ENCODE measurements at places on chromosomes 4 and X. TPM values are rescaled to one million over a fixed set of nuclear protein-coding genes. Genes with fewer than 3 reads are reported as not detected.

ADGRA3 gene
- 20.7 TPM for total RNA-seq

RS1 gene
- not detected for total RNA-seq

GAGE12F gene
- total RNA-seq, result not detected

CTAG1B gene
- total RNA-seq, result not detected

CCKAR gene
- not detected for total RNA-seq

PAQR3 gene
- 7.2 TPM for total RNA-seq

MAGEB10 gene
- not detected for total RNA-seq

STOX2 gene
- total RNA-seq, result 6.2 TPM

UBA6 gene
- total RNA-seq, result 41.3 TPM

PAGE5 gene
- not detected for total RNA-seq

SPATA18 gene
- total RNA-seq, result 7.2 TPM

CORIN gene
- total RNA-seq, result 0.61 TPM

GRCh38 chrX:129934461-129934860, 28.5 kb downstream of the UTP14A start:
- no peak for DNase-seq

DNA sequence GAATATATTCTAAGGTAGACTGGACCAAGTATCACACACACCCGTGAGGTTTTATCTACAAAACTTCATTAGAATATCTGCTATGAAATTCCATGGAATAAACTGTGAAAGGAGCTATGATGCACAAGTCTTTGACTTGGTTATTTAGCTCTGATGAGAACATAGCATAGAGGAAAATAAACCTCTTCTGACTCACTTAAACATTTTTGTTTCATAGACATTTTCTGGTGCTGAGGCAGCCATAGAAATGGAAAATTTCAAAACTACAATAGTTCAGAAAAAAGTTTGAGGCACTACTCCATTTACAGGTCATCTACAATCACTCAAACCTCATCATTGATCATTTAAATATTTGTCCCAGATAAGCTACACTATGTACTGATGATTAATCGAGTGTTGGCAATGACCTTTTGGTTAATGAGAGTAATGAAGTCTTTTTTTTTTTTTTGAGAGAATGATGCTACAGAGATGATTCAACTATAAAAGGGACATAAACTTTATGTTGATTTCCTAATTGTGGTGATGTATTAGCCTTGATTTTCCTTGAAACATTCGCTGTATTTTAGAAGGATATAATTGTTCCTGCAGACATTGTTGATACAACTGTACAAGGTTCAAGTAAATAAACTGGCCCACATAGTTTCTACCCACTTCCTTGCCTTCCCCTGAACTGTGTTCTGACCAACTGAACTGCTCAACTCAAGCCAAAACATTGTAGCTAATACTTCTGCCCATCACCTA, 77.5 kb downstream of the AREG start:
- no peak for DNase-seq

- DNase-seq, result no peak
Observed at GRCh38 chr4:70606459-70606858, 14.4 kb downstream of the AMBN start.

- no peak for DNase-seq
Observed at GRCh38 chr4:80459918-80460473, 124.5 kb downstream of the CFAP299 start.

DNA sequence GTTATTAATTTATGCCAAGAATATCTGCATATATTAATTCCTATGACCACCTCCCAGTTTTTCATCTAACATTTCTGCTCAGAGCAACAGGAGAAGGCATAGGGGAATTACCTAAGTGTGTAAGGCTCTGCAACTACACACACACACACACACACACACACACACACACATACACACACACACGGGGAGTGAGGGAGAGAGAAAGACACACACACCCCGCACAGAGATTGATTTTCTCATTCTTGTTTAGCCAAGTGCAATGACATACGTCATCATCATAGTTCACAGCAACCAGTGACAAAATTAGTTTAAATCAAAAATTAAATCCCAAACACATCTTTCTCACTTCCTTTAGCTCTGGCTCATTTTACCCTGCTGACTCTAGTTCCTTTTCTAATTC, 203.1 kb downstream of the RBMX2 start:
- no peak for DNase-seq

DNA sequence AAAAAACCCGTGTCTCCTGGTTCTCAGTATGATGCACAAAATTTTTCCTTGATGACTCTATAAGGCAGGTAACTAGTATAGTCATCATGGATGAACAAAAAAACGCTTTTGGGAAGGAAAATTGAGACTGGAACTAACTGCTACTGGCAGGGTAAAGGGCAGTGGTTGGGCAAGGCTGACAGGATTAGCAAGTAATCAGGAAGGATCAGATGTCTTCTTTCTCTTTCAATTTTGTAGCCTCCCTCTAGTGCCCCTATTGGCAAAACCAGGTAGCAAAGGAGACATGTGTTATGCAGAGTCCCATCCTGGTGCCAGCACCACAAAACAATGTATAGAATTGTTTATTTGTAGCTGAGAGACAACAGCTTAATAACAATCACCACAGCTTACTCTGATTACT, 12.8 kb upstream of the SLITRK4 start:
- DNase-seq, result no peak

DNA sequence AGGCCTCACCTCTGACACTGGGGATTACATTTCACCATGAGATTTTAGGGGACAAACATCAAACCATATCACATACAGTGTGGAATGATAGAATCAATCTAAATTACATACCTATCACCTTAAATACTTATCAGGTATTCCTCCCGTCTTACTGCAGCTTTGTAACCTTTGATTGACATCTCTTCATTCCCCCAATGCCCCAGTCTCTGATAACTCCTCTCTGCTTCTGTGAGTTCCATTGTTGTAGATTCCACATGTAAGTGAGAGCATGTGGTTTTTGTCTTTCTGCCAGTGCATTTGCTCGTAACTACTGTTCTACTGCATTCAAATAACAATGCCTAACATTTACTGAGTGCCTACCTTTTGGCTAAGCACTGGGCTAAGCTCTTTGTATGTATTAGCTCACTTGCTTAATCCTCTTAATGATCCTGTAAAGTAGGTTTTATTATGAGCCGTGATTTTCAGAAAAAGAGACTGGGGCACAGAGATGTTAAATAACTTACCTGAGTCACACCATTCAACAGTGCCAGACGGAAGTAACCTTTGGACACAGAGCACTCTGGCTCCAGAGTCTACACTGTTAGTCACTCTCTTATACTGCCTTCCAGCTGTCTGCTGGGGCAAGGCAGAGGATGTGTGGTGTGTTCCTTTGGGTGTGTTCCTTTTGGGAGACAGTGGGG, 63.7 kb upstream of the ESX1 start:
- DNase-seq, result no peak

DNA sequence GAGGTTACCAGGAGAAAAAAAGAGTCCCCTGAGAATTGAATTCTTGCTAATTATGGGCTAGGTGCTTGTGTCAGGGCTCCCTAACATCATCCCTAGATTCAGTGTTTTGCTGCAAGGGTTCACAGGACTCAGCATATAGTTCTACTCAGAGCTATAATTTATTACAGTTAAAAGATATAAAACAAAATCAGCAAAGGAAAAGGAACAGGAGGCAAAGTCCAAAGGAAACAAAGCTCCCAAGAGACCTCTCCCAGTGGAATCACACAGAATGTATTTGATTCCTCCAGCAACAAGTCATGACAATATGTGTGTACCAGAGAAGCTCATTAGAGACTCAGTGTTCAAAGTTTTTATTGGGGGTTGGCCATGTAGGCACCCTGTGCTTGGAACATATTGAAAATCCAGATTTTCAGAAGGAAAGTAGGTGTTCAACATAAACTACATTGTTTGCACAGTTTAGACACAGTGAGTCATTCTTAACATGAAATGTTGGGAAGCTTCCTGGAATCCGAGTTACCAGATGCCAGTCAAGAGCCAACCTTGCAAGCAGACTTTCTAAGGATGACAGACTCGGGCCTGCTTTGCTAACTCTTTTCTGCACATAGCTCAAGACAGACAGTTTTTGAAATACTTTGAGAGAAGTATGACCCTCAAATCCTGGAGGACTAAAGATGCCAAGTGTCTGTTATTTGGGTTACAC, 311.3 kb upstream of the EMCN start:
- no peak for DNase-seq

GRCh38 chrX:49192722-49193328, 6.7 kb upstream of the PRICKLE3 start:
- DNase-seq, result no peak

DNA sequence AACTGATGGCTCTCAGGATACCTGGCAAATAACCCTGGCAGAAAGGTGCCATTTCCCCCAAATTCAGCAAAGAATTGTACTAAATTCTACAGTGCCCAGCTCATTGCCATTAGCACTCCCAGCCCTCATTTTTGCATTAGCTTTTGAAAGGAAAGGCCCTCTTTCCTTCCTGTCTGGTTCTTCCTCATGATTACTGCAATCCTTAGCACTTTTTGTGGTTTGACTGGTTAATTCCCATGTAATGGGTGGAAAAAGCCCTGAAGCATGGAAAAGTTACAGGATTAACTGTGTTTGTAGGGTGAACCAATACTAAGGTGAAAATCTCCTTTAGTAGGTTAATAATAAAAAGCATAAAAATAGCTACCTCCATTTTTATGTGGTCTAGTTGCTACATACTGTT, 139.5 kb downstream of the NPNT start:
- DNase-seq, result no peak

DNA sequence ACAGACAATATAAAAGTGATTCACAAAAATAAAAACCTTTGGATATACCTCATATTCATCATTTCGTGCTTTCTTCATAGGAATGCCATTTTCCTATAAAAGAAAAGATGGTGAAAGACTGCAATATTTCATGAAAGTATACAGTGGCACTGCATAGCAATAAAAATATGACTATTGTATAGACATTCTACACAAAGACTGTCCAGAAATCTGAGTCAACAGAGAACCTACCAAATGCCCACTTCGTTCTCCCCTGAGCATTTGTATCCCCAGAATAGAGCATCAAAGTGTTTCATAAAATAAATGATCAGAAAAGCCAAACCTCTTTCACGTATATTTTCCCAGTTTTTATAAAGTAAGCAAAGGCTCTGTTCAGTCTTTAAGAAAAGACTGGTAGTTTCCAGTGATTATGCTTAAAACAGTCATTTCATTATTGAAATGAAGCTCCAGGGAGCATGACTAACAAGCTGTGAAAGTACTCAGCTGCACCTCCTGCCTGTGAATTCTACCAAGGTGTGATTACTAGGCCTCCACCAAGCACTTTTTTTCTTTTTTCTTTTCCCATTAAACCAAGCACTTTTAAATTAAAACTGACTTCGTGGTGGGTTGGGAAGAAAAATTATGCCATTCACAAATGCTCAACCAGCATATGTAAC, 20.2 kb downstream of the PPA2 start:
- no peak for DNase-seq

- no peak for DNase-seq
Observed at GRCh38 chr4:82785611-82786400, 12.8 kb downstream of the SCD5 start.

DNA sequence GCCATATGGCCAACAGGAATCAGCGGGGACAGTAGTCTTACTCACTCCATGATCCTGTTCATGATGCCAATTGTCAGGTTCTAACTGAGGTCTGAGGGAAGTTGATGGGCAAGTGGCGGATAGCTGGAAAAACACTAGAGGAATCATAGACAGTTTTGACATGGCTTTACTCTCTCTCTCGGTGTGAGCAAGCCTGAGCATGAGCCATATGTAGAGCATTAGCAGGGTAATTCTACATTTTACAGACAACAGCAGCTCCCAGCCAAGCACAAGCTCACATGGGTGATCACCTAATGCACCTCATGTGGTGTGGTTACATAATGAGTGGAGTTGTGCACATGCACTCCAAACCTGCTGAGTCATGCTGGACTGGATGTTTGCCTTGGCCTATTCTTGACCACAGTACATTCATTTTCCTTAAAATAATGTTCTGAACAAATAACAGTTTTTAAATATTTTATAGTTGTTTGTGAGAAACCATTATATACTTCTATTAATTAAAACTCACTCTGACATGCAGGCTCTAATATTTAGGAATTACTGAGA, 429.2 kb downstream of the GPAT3 start:
- DNase-seq, result no peak

DNA sequence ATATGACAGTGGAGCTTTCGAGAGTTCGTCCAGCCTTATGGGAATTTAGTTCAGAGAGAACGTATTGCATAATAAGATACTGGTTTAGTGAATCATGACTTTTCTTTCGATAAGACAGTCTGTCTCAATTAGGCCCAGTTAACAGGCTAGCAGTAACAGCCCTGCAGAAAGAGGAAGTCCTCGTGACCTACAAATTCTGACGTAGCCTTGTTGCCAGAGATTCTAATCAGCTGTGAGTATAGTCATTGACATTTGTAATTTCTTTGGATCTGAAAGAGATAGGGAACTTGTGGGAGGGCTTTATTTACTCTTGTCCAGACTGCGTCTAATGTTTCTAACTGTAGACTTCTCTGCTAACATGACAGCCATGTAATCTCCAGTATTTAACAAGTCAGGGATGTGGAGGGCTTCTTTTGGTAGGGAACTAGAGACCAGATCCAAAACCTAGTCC, 15.8 kb downstream of the ART3 start:
- no peak for DNase-seq

DNA sequence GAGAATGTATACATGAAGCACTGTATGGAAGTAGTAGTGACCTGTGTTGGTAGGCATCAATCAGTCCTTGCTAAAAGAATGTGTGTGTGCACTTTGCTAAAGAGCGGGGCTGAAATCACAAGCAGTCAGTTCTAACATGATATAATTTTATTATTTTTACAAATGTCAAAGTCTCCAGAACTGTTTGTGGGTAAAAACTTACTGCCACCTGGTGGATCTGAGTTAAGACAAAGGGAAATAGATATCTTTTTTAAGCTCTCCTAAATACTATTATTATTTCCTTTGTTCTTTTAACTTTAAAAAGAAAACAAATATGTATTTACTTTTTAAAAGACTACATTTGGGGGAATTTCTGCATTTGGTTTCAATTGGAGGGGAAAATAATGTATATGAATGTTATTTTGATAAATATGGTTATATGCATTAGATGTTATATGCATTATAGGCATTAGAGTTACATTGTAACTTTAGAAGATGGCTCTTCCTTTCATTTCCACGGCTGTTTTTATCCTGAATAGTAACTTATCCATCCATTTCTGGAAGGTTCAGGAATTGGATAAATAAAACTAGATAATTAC, 7.8 kb upstream of the CLOCK start:
- no peak for DNase-seq

DNA sequence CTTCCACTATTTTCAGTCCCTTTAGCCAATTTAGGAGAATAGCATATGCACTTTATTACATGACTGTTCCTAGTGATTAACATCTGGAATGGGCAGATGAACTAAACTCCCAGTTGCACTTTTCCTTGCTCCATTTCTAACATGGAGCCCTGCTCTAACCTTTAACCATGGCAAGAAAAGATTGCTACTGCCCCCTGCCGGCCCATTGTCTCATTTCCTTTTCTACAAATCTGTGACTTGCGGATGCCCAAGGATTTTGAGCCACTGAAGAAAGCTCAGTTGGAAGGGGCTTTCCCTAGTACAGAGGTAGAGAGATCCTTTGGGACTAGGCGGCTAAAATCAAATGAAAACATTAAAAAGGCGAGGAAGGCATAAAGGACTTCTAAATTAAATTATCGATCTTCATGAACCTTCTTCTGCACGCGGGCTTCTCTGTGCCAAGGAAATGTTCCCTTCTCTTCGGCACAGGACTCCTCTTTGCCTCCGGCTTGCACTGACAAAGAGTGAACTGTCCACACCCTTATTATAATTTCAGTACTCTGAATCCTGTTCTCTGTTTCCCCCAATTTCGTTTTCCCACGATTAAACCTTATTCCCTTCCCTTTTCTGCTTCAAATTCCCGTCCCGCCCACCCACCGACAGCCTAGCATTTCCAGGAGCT, 577 bp upstream of the GLRA2 start:
- no peak for DNase-seq

- no peak for DNase-seq
Observed at GRCh38 chr4:113682730-113683537, 78.6 kb downstream of the CAMK2D start.
